Pancreas (tissue), 10 donors: ENCODE measurements at places on chromosomes 5 and 9. TPM values are rescaled to one million over a fixed set of nuclear protein-coding genes. Genes with fewer than 3 reads are reported as not detected.

Gene GAPVD1
- total RNA-seq = 16.1 TPM

Gene GPR151
- total RNA-seq = not detected

Gene OLFM1
- 6.2 TPM for total RNA-seq

Gene ZBTB43
- 8.5 TPM for total RNA-seq

Gene EFCAB9
- total RNA-seq = not detected

GRCh38 chr9:18721267-18721994 lies 247.5 kb downstream of the ADAMTSL1 start:
- no peak for DNase-seq
- H3K4me1 ChIP-seq = no peaks in the 10 kb centered on the region
- no peak overlapping the region for H3K27ac ChIP-seq

Gene DNAH5
- 1.7 TPM for total RNA-seq

- H3K36me3 ChIP-seq = no peaks in the 10 kb centered on the region
- H3K4me1 ChIP-seq = peaks cover 12% of the 10 kb centered on the region
- H3K4me3 ChIP-seq = no peak overlapping the region
- no peaks in the 10 kb centered on the region for H3K27me3 ChIP-seq
- no peak overlapping the region for H3K27ac ChIP-seq
Observed at GRCh38 chr5:37841203-37841602, 1.4 kb upstream of the GDNF start.

DNA sequence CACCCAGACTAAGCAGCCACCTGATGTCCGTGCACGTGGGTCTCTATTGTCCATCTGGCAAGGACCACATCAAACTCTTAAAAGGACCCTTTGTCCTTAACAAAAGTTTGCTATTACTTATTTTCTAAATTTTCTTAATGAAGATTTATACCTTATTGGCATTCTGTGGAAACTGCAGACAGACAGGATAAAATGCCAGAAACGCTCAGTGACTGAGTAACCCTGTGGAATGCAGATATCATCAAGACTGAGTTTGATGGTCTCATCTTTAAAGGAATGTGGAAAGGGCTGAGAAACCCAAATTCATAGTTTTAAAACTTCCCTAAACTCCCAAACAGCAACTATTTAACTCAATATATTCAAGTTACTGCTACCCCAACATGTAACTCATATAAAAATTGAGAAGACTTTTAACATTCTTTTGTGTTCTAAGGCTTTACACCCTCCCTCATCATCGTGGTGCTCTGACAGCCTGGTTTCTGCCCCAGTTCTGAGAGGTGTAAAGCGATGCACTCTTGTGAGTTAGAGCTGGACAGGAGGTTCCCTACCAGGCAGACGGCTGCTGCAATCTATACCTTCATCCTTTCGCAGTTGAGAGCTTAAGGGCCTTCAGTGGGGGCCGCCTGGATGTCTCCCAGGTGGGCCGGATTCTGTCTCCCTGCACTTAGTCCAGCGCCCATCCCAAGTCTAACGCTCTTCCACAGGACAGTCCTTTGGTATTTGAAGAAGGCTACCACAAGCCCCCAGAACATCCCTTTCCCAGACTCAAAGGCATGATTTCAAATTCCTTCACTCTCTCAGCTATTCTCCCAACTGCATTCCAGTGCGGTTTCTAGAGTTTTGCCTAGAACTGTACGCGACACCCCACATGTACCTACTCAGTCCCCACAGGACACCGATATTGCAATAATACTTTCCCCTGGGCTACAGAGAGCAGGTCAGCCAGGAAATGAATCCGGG lies 68.9 kb downstream of the DAP start:
- no peaks in the 10 kb centered on the region for H3K36me3 ChIP-seq
- no peak overlapping the region for H3K4me3 ChIP-seq
- no peaks in the 10 kb centered on the region for H3K27me3 ChIP-seq
- no peak overlapping the region for H3K27ac ChIP-seq
- no peak for DNase-seq

DNA sequence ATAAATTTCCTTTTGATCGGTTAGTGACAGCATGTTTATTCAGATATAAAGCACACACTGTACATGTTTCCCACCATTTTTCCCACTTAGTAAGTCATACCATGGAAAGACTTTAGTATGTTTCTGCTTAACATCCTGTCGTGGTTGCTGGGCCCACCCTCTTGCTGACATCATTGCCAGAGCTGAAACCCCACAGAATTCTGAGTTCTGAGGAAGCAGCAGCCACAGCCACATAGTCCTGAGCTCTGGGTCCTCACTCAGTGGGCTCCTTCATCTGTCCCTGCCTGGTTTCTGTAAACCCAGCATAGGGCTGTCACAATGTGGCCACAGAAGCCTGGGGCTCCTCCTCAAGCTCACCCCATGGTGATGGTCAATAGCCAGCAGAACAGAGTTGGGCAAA lies 441.5 kb downstream of the ENC1 start:
- no peak overlapping the region for H3K27ac ChIP-seq
- no peak for DNase-seq
- no peak overlapping the region for H3K4me3 ChIP-seq
- H3K36me3 ChIP-seq = no peaks in the 10 kb centered on the region
- H3K4me1 ChIP-seq = peaks cover 4% of the 10 kb centered on the region
